Small intestine (tissue), 16 donors: ENCODE measurements at places on chromosomes 6 and 20.

DNA sequence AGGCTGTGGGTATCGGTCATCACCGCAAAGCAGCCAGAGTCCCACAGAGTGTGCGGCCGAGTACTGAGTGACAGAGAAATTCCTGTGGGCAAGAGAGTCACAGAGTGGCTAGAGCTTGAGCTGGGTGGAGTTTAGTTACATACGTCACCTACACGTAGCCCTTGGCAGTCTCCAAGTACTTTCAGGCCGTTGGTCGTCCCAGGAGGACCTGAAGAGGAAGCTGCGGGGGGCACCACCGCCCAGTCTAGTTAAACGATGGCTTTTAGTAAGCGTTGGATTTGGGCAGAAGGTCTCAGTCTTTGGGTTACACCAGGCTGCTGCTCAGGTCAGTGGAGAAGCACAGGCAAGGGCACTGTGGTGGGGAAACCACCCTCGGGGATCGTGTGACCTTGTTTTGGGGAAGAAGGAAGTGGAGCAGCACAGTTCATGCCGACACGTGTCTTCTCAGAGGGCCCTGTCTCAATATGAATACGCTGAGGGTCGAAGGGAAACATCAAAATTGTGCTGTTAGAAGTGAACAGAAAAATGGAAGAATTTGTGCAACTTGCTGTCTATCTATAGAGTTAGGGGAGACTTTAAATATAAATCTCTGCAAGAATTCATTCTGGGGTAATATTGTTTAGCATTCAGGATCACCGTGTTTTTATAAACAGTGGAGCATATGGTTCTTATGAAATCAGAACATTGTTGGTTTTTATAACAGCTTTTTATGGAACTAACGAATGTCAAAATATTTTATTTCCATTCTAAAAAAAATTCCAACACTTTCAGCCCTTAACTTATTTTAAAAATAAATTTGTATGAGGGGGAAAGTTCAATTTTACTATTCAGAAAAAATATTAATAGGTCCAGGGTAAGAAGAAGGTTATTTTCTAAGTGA is 28.6 kb downstream of the KIF25 start:
- no peak for DNase-seq
- no peaks in the 10 kb centered on the region for H3K4me1 ChIP-seq
- H3K27ac ChIP-seq, result no peak overlapping the region
- no peaks in the 10 kb centered on the region for H3K36me3 ChIP-seq
- H3K27me3 ChIP-seq, result no peaks in the 10 kb centered on the region
- H3K4me3 ChIP-seq, result no peak overlapping the region

DNA sequence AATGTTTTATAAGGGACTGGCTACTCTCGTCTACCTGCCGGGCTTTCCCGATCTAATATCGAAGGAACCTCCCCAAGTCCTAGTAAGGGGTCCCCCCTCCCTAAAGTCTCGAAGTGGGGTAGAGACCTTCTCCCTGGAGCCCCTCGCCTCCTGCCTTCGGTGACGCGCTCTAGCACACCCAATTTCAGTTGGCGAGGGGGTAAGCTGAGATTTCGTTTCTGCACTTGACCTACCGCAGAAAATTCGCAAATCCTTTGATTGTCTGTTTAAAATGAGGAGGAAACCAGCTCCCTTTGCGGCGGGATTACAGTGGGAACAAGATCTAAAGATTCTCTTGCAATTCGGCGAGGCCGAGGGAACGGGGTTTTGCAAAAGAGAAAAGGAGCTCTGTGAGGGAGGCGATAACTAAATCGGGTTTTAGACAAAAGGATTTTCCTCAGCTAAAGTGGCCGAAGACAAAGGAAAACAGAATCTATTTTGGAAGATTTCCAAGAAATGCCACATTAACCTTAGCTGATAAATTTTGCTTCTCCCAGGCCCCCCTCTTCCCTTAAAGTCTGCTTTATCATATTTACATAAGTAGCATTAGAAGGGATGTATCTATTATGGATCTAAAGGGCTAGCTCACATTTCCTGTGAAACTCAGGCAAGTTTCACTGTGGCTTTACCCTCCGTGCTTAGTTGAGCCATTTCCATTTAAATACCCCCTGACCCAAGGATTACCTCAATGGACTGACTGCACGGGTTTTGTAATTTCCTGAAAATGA is 8.4 kb downstream of the SIM1 start:
- H3K4me3 ChIP-seq, result no peak overlapping the region
- H3K4me1 ChIP-seq, result no peaks in the 10 kb centered on the region
- no peaks in the 10 kb centered on the region for H3K36me3 ChIP-seq
- H3K27me3 ChIP-seq, result peaks cover 6% of the 10 kb centered on the region

- peaks cover 20% of the 10 kb centered on the region for H3K36me3 ChIP-seq
- DNase-seq, result peak; percentile 33
- no peak overlapping the region for H3K4me3 ChIP-seq
- H3K27ac ChIP-seq, result no peak overlapping the region
Observed at GRCh38 chr20:438571-439469, 23.5 kb downstream of the TBC1D20 start.

- DNase-seq, result no peak
- H3K4me3 ChIP-seq, result no peak overlapping the region
- H3K4me1 ChIP-seq, result no peaks in the 10 kb centered on the region
- H3K27me3 ChIP-seq, result no peaks in the 10 kb centered on the region
- H3K27ac ChIP-seq, result no peak overlapping the region
Observed at GRCh38 chr20:12179692-12180091, 262.0 kb downstream of the BTBD3 start.

- peaks cover 6% of the 10 kb centered on the region for H3K36me3 ChIP-seq
- peak overlapping the region; percentile 45 for H3K27ac ChIP-seq
- DNase-seq, result no peak
- H3K4me3 ChIP-seq, result no peak overlapping the region
- H3K4me1 ChIP-seq, result no peaks in the 10 kb centered on the region
Observed at GRCh38 chr6:38155144-38155543, 335.6 kb downstream of the ZFAND3 start.

DNA sequence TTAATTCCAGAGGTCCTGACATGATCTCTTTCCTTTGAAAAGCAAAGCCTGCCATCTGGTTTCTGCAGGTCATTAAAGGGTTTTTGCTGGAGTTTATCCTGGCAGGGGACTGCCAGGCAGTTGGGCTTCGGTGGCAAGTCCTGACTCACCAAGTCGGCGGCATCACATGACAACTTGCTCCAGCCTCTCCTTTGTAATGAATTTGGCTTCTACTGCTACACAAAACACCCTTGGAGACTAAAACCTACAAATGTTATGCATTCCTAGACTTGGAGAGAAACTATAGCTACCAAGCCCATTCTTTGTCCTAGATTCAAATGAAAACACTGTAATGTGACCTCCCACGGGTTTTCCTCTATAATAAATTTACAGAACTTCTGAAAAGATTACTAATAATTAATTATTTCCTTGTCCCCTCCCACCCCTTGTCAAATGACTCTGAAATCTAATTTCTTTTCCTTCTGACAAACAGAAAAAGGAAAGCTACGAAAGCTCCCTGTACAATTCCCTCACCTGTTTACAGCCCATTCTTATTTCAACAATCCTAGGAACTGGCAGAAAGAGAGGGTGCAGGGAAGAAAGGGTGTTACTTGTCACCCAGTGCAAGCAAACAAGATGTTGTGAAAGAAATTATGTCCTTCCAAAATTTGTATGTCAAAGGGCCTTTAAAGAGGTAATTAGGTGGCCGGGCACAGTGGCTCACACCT is 62.9 kb downstream of the QRSL1 start:
- H3K27me3 ChIP-seq, result no peaks in the 10 kb centered on the region
- DNase-seq, result no peak
- peaks cover 14% of the 10 kb centered on the region for H3K4me1 ChIP-seq
- no peak overlapping the region for H3K4me3 ChIP-seq
- H3K27ac ChIP-seq, result no peak overlapping the region

DNA sequence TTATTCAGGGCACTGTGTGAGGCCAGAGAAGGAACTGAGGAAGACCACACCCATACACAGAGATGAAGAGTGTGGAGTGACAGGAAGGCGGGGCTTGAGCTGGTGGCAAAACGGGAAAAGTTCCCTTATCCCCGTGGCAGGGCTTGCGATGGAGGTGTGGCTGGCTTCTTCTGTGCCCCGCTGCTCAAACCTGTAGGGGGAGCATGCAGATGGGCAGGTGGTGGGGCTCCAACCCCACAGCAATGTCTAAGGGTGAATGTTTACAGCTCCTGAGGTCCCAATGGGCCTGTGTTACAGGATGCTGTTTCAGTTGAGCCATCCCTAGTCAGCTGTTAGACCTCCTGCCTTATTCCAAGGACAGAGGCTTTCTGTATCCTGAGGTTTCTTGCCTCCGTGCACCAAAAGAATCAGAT is 105.9 kb downstream of the LY86 start:
- no peak overlapping the region for H3K4me3 ChIP-seq
- no peak for DNase-seq
- peak overlapping the region; percentile 34 for H3K27ac ChIP-seq
- H3K27me3 ChIP-seq, result no peaks in the 10 kb centered on the region
- peaks cover 55% of the 10 kb centered on the region for H3K4me1 ChIP-seq

- peaks cover 16% of the 10 kb centered on the region for H3K36me3 ChIP-seq
- H3K4me3 ChIP-seq, result no peak overlapping the region
- no peak for DNase-seq
- no peak overlapping the region for H3K27ac ChIP-seq
- no peaks in the 10 kb centered on the region for H3K4me1 ChIP-seq
Observed at GRCh38 chr6:56497240-56497639, 145.4 kb downstream of the DST start.

DNA sequence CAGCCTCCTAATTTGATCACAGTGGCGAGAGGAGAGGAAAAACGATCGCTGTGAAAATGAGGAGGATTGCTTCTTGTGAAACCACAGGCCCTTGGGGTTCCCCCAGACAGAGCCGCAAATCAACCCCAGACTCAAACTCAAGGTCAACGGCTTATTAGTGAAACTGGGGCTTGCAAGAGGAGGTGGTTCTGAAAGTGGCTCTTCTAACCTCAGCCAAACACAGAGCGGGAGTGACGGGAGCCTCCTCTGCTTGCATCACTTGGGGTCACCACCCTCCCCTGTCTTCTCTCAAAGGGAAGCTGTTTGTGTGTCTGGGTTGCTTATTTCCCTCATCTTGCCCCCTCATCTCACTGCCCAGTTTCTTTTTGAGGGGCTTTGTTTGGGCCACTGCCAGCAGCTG is 28.7 kb downstream of the SAYSD1 start:
- H3K27ac ChIP-seq, result no peak overlapping the region
- peaks cover 2% of the 10 kb centered on the region for H3K27me3 ChIP-seq
- H3K36me3 ChIP-seq, result no peaks in the 10 kb centered on the region
- H3K4me1 ChIP-seq, result no peaks in the 10 kb centered on the region
- no peak overlapping the region for H3K4me3 ChIP-seq
- no peak for DNase-seq

GRCh38 chr6:32195652-32195901 is 3.1 kb upstream of the GPSM3 start:
- peaks cover 6% of the 10 kb centered on the region for H3K4me1 ChIP-seq
- no peak overlapping the region for H3K27ac ChIP-seq
- peak; percentile 100 for DNase-seq
- H3K27me3 ChIP-seq, result no peaks in the 10 kb centered on the region
- H3K36me3 ChIP-seq, result no peaks in the 10 kb centered on the region
- no peak overlapping the region for H3K4me3 ChIP-seq

DNA sequence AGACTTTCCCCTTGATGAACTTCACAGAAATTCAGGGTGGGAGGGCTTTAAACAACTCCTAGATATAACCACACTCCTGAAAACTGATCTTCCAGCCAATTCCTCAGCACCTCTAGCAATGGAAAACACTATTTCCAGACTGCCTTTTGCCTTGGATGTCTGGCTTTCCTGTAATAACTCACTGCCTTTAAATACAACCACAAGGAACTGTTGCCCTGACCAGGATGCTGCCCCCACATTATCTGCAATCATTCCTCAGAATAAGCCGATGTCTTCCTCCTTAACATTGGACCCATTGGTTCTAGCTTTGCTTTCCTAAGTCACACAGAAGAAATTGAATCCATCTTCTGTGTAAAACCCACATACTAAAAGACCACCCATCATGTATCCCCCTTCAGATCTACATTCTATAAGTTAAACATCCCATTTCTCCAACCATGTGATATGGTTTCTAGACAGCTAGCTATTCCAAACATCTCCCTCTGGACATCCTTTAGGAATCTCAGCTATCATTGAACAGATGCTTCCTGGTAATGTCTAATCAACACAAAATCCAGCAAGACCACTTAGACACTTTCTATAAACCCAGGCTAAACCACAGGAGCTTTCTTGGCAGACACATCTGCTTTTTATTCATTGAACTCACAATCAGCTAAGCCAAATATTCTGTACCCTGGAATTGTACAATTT is 95.9 kb upstream of the KCNQ5 start:
- H3K27me3 ChIP-seq, result no peaks in the 10 kb centered on the region
- no peak overlapping the region for H3K27ac ChIP-seq
- no peak overlapping the region for H3K4me3 ChIP-seq
- H3K36me3 ChIP-seq, result no peaks in the 10 kb centered on the region

GRCh38 chr6:31308050-31308844 is 36.4 kb upstream of the HLA-C start:
- H3K36me3 ChIP-seq, result no peaks in the 10 kb centered on the region
- H3K4me1 ChIP-seq, result no peaks in the 10 kb centered on the region
- H3K27me3 ChIP-seq, result peaks cover 6% of the 10 kb centered on the region
- H3K4me3 ChIP-seq, result peak overlapping the region; percentile 32

- H3K4me3 ChIP-seq, result no peak overlapping the region
- no peaks in the 10 kb centered on the region for H3K27me3 ChIP-seq
- DNase-seq, result no peak
Observed at GRCh38 chr20:16392346-16392745, 180.9 kb downstream of the KIF16B start.

DNA sequence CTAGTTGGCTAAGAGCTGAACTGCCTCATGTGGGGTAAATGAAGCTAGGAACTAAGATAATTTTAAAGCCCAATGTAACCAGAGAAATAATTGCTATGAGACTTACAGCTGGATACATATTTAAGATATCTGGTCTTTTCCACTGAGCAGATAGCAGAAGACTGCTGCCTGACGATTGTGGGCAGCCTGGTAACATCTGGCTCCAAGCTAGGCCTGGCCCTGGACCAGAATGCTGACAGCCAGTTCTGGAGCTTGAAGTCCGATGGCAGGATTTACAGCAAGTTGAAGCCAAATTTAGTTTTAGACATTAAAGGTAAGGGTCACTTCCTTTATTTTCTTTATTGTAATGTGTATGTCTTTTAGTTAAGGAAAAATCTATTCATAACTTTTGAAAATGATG is 65.7 kb downstream of the RTN4IP1 start:
- no peaks in the 10 kb centered on the region for H3K4me1 ChIP-seq
- no peak overlapping the region for H3K4me3 ChIP-seq
- no peak for DNase-seq
- H3K27ac ChIP-seq, result no peak overlapping the region
